ENCODE measurements at places on chromosomes 13 and 19. TPM values are rescaled to one million over a fixed set of nuclear protein-coding genes. Genes with fewer than 3 reads are reported as not detected.

DNA sequence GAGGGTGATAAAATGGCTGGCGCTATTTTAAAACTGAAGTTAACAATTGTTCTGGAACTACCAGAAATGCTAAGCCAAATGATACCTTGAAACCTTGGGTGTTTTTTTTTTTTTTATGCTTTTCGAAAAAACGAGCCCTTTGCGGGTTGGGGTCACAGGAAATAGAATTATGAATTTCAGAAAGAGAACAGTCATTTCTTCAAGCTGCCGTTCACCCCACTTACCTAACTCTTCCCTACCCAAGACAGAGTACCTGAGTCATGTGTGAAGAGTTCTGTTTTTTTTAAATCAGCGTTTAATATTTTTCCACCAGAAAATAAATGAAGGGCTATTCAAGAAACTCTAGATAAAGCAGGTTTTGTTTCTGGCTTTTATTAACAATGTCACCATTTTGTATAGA, 35.3 kb downstream of the KLF2 start:
- no peak overlapping the region for H3K27ac ChIP-seq
- no peaks in the 10 kb centered on the region for H3K36me3 ChIP-seq
- H3K4me1 ChIP-seq, result no peaks in the 10 kb centered on the region
- no peak overlapping the region for H3K4me3 ChIP-seq
- no peak for DNase-seq

- H3K27me3 ChIP-seq, result no peaks in the 10 kb centered on the region
- no peak overlapping the region for H3K4me3 ChIP-seq
- H3K36me3 ChIP-seq, result no peaks in the 10 kb centered on the region
- no peak for DNase-seq
- no peaks in the 10 kb centered on the region for H3K4me1 ChIP-seq
Observed at GRCh38 chr13:109418111-109418510, 368.3 kb downstream of the IRS2 start.

Gene MADCAM1
- 0.55 TPM for total RNA-seq

GRCh38 chr13:28657784-28658538, 969 bp upstream of the POMP start:
- peak overlapping the region; percentile 61 for H3K4me3 ChIP-seq
- H3K27ac ChIP-seq, result peak overlapping the region; percentile 96
- DNase-seq, result no peak
- peaks cover 6% of the 10 kb centered on the region for H3K36me3 ChIP-seq
- H3K27me3 ChIP-seq, result no peaks in the 10 kb centered on the region
- H3K4me1 ChIP-seq, result peaks cover 42% of the 10 kb centered on the region

- no peak for DNase-seq
- no peak overlapping the region for H3K4me3 ChIP-seq
- H3K36me3 ChIP-seq, result no peaks in the 10 kb centered on the region
- H3K4me1 ChIP-seq, result no peaks in the 10 kb centered on the region
Observed at GRCh38 chr13:68998056-68998455, 1109.6 kb upstream of the ATXN8OS start.

- no peaks in the 10 kb centered on the region for H3K27me3 ChIP-seq
- H3K27ac ChIP-seq, result no peak within 1 kb of the TSS
- H3K4me3 ChIP-seq, result no peak within 1 kb of the TSS
Observed at GRCh38 chr19:51387924-51388389, at the start of gene LIM2. Gene LIM2, minus strand, starts transcription at chr19:51387974. Its CDS starts 531 bp downstream, at chr19:51387443.
